Effector memory CD8-positive, alpha-beta T cell (primary cell): ENCODE measurements at places on chromosomes 6 and 20.

DNA sequence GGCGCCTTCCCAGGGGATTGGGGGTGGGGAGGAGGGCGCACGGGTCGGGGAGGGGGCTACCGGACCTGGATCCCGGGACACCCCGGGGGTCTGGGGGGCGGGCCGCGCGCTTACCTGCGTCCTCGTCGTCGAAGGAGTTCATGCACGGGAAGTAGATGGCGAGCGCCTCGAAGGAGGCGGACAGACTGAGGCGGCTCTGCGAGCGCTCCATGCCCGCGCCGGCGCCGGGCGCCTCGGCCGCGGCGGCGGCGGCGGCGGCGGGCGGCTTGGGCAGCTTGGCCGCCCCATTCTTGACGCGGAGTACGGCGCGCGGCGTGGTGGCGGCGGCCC, 320 bp downstream of the RIMS4 start:
- DNase-seq: no peak

DNA sequence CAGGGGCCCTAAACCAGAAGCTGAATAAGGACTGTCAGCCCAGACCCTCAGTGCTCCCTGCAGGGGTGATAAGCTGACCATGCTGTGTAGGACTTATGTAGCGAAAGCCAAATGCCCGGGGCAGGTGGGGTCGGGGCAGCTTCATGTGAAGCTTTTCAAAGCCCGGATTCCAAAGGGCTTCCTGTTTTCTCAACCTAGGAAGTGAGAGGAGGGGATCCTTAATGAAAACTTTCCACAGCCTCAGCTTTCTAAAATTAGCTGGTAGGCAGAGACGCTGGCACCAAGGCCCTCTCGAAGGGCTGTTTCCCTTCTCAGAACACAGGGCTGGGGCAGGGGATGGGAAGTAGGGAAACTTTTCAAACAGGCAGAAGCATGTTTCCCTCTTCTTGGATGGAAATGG, 148.9 kb downstream of the NFATC2 start:
- DNase-seq: no peak

DNA sequence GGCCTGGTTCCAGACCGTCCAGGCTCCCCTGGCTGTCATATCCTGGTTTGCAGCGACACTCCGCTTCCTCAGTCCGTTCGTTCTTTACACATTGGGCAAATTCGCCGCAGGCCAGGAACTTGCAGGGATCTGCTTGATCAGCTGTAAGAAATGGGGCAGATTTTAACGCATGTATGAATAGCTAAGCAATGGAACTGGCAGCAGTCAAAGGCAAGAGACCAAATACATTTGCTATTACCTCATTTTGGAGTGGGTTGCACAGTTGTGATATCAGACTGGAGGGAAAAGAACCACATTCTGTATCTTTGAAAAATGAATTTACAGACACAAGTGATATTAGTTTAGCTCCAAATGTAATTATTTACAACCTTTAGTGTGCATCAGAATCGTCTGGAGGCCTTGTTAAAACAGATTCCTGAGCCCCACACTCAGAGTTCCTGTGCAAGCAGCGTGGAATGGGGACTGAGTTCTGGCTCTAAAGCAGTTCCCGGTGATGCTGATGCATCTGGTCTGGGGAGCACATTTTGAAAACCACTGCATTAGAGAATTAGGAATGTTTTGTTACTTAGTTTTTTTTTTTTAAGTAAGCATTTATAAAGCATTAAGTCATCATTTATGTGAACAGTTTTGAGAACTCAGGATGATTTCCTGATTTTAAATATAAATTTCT, 141.3 kb downstream of the IMPG1 start:
- DNase-seq: no peak

DNA sequence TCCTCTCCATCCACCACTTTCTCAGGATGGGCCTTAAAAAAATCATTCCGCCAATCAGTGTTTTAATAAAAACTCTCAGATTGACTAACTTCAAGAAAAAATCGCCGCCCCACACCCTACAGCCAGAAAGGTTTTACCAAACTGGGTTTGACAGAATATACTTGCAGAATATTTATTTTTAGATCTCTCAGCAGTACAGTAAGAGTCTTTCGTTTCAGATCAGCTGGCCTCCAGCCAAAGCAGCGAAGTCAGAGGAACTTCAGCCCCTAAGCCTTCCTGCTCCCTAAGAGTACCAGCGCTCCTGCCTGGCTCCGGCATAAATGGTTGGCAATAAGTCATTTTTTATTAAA, 24.7 kb downstream of the TBC1D7 start:
- peak; percentile 17 for DNase-seq

- DNase-seq: no peak
Measured at GRCh38 chr6:147248859-147249258, 44.6 kb downstream of the STXBP5 start.

- no peak for DNase-seq
Measured at GRCh38 chr6:155040154-155040553, 45.0 kb downstream of the TIAM2 start.

DNA sequence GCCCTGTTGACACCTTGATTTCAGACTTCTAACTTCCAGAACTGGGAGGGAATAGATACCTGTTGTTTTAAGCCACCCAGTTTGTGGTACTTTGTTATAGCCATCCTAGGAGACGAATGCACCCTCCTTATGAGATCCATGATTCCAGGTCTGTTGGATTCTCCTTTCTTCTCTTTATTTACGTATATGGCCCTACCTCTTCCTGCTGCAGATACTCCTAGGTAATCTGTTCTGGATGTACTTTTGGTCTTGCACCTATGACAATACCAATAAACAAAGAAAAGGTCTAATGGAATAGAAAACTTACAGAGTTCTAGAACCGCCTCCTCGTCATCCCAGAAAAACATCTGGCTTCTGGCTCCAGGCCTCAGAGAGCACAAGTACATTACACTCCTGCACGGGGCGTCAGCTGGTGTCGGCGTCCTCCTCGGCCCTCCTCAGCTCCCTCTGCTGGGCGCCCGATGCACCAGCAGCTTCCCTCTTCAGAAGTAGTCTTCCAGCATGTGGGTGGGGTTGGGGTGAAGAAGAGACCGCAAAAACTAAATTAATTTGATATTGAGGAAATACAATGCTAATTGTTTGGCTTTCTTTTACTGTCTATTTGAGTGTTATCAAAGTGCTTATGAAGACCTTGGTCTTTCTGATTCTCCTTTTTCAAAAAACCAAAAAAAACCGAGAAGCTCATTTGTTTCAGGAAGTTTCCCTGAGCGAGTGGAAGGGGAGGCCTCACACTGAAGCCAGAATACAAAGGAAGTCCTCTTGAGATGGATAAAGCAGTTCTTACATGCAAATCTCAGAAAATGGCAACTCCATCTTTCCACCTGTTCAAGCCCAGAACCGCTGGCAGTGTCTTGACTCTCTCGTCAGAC, 9.7 kb upstream of the ATXN1 start:
- DNase-seq: peak; percentile 73

DNA sequence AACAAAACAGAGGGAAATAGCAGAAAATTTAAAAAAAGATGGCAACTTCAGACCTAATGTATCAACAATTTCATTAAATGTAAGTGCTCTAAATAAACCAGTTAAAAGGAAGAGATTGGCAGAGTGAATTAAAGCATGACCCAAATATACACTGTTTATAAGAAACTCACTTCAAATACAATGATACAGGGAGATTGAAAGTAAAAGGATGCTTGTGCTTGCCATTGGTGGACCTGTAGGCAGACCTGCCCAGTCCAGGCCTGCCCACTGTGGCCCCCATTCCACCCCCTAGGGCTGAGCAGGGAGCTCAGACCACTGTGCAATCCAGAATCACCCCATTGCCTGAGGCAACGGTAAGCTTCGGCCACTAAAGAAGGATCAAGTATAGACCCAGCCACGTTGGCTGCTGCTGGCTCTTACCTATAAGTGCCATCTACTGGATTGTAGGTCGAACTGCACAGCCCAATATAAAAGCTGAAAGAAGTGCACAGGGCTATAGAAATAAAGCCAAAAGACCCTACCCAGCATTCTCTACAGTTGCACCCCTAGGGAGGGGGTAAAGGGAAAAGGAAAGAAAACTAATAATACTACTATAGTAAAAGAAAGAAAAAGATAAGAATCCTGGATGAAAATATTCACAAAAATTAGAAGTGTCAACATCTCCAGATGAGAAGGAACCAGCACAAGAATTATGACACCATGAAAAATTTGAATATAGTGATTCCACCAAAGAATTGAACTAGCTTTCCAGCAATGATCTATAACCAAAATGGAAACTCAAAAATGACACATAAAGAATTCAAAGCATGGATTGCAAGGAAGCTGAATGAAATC, 36.1 kb downstream of the PSMB1 start:
- DNase-seq: peak; percentile 24

DNA sequence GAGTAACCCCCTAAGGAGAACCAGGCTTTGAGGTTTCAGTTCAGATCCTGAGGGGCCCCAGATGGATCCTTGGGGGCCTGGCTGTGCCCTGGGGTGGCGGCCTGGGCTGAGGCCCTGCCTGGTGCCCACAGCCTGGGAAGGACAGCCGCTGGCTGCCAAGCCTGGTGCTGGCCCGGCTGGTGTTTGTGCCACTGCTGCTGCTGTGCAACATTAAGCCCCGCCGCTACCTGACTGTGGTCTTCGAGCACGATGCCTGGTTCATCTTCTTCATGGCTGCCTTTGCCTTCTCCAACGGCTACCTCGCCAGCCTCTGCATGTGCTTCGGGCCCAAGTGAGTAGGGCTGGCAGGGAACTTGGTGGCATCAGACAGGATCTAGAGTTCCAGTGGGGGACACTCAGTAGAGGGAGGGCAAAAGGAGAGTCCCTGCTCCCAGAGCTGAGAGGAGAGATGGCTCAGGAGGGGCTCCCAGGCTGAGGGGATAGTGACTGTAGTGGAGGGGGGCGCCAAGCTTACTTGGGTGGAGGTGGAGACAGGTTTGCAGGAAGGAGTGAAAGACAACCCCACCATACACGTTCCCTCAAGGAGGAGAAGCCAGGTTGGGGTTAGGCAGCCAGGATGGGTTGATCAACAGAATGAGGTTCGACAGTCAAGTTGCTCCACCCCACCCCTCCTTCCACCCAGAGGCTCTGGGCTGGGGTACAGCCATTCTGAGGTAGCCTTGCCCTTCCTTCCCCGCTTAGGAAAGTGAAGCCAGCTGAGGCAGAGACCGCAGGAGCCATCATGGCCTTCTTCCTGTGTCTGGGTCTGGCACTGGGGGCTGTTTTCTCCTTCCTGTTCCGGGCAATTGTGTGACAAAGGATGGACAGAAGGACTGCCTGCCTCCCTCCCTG, 9.5 kb downstream of the SLC29A1 start:
- DNase-seq: no peak

- DNase-seq: no peak
Measured at GRCh38 chr6:96853083-96853482, 15.8 kb upstream of the GPR63 start.

DNA sequence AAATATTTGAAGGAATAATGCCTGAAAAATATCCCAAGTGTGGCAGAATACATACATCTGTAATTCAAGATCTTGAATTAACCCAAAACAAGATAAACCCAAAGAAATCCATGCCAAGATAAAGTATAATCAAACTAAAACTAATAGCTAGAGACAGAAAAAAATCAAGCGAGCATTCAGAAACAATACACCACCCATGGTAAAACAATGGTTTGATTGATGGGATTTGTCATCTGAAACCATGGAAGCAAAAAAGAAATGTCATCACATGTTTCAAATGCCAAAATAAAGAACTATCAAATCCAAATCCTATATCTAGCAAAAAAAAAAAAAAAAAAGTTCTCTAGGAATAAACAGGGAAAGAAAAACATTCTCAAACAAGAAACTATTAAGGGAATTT, 5.1 kb upstream of the DEFB127 start:
- no peak for DNase-seq

GRCh38 chr6:88072462-88072861, 24.8 kb downstream of the SPACA1 start:
- no peak for DNase-seq

DNA sequence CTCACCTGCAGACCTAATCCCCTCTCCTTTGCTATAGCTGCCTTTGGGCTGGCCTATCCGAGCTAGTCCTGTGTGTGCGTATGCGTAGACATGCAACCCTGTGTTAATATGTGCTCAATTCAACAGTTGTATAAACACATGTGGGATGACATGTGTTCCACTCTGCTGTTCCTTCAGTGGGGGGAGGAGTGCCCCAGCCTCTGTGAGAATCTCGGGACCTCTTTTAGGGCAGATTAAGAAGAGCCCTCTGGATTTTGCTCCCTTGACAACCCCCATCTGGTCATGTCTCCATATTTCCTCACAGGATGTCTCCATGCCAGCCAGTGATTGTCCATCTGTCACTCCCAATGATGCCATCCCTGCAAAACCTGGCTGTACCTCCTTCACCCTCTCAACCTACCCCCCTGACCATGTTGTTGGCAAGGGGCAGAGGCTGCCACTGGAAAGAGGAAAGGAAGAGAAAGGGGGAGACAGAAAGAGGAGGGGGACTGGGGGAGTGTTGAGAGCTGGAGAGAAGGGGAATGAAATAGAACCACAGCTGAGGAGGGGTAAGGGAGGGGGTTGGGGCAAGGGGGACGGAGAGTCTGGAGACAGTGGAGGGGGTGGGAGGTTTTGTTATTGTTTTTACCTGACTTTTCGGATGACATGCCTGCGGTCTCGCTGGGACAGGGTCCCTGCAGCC, 417 bp downstream of the PRRT1 start:
- no peak for DNase-seq

GRCh38 chr20:53403029-53403428, 190.6 kb downstream of the ZNF217 start:
- DNase-seq: no peak

GRCh38 chr20:39398656-39399055, 436.5 kb downstream of the DHX35 start:
- DNase-seq: no peak

DNA sequence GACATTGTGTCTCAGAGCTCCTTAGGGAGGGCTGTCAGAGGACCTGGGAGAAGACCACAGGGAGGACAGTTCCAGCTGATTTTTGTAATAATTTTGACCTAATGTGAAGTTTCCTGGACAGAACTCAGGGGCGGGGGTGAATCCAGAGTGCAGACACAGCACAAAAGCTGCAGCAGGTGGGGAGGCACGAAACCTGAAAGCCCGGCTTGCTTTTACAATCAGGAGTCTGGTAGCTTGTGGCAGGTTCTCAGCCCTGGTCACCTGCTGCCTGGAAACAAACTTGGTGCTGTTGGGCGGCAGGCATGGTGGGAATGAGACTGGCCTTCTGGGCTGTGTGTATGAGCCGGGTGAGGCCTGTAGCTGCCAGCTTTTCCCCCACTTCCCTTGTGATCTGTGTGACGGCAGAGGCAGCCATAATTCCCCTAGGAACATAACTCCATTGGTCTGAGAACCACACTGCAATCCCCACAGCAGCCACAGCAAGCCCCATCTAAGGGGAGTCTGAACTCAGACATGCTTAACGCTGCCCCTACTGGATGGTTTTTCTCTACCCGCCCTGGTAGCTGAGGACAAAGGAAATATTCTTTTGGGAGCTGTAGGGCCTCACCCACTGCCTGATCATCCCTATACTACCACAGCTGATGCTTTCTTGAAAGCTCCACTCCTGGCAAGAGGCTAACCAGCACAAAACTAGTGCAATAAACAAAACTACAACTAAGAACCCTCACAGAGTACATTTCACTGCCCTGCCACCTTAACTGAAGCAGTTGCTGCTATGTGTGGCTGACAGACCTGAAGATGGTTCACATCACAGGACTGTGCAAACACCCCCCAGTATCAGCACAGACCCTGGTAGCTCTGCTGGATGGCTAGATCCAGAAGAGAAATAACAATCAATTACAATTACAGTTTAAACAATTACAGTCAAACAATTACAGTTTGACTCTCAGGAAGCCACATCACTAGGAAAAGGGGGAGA, 1055.1 kb upstream of the GJE1 start:
- no peak for DNase-seq
